ENCODE measurements at places on chromosomes 2 and 18.
A peak's percentile ranks its signal among the peaks of the same experiment; 100 is the strongest.

- no peak for DNase-seq
Observed at GRCh38 chr2:19355014-19355405, 3.4 kb downstream of the OSR1 start.

DNA sequence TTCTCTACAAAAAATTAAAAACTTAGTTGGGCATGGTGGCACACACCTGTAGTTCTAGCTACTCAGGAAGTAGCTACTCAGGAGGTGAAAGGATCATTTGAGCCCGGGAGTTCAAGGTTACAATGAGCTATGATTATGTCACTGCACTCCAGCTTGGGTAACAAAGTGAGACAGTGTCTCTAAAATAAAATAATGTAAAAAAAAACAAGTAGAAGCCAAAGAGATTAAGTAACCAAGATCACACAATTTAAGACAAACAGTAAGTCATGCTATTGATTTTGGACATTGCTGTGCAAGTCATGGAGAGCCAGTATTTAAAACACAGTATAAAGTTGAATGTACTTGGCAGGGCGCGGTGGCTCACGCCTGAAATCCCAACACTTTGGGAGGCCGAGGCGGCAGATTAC lies 20.5 kb downstream of the ITSN2 start:
- DNase-seq = no peak

DNA sequence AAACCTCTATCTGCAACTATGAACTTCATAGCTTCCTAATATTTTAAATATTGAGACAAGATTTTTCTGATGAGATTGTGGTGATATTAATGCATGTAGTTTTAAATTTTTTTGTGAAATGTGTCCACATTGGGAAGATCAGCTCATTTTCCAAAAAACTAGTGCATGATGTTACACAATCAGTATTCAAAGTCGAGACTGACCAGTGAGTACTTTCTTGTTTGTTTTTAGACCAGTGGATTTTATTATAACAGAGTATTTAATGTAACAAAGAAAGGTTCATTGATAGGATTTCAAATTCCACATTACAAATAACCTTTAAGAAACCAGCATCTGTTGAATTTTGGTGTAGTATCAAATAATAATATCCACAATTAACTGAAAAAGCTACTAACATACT lies 99.3 kb downstream of the TTC27 start:
- DNase-seq = no peak

GRCh38 chr2:217510771-217511291 lies 492.0 kb downstream of the TNS1 start:
- DNase-seq = peak; percentile 84

DNA sequence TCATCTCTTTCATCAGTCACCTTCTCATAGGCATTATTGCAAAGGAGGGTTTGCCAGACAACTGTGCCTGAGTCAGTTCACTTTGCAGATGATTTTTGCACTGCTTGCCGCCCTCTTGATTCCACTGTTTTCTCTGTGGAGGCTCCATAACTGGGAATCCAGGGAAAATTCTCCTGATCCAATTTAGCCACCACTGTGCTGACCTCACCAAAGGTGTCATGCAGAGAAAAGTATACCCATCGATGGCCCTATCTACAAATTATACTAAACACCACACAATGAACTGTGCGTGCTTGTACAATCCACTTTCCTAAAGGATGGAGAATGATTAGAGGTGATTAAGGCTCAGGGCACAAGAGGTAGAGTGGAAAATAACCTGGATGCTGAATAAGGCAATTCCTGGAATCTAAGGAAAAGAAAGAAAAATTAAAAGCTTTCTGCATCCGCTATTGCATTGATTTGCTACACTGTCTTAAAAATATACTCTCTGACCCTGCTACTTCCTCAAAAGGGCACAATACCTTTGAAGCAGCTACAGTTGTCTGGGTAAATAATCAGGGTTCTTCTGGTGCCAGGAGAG lies 409.4 kb downstream of the RIT2 start:
- no peak for DNase-seq

- DNase-seq = peak; percentile 30
Observed at GRCh38 chr18:12911025-12911928, 27.2 kb upstream of the PTPN2 start.

GRCh38 chr2:128217671-128218070 lies 101.0 kb downstream of the HS6ST1 start:
- no peak for DNase-seq

DNA sequence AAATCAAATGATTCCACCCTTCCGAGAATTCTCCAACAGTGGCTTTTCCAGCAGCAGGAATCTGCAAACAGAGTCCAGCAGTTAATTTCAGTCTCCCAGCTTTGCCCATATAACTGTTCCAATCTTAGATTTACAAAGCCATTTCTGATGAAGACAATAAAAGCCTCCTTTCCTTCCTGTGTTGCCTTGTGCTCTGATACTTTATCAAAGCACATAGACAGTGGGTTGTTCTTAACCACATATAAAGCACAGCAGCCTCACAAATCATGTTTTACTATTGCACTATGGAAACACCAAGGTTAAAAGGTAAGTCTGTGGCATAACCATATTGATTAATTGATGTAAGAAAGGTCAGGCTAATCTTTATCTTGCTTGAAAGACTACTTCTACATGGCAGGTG lies 89.8 kb upstream of the MMADHC start:
- DNase-seq = no peak

GRCh38 chr18:41396861-41397260 lies 558.2 kb upstream of the PIK3C3 start:
- no peak for DNase-seq

DNA sequence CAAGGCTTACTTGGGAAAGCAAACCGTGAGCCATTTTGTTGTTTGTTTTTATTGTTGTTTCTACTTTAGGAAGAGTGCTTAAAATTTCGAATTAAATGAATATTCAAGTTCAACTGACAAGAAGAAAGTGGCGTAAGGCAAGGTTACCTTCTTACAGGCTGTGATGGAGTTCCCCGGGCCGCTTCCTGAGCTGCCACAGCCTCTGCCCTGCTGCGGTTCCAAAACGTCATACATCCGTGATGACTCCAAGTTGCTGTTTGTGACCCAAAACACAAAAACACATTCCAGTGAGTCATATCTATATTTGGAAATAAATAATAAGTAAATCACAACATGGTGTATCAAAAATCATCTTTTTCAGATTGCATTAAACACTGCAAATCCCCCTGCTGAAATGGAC lies 49.7 kb downstream of the SPHKAP start:
- DNase-seq = no peak

DNA sequence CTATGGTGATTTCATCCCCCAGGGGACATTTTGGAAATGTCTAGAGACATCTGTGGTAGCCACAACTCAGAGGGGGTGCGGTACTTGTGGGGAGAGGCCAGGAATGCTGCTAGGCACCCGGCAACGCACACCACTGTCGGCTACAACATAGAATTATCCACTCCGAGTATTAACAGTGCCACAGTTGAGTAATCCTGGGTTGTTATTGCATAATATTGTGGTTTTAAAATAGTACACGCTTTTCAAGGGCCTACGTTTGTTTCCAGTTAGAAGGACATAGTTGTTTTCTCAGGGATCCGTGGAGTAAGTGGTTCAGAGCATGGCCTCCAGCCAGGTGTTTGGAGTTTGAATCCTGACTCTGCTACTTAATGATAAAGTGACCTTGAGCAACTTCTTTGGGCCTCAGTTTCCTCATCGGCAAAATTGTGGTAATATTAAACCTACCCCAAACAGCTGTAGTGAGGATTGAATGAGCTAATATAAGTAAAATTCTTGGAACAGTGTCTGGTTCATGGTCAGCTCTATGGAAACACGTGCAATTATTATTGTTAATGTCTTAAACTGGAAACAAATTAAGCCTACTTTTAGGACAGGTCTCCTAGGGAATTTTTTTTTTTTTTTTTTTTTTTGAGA lies 24.5 kb downstream of the CYP27A1 start:
- peak; percentile 97 for DNase-seq

GRCh38 chr2:218342837-218343236 lies 13.8 kb upstream of the CATIP start:
- DNase-seq = no peak

DNA sequence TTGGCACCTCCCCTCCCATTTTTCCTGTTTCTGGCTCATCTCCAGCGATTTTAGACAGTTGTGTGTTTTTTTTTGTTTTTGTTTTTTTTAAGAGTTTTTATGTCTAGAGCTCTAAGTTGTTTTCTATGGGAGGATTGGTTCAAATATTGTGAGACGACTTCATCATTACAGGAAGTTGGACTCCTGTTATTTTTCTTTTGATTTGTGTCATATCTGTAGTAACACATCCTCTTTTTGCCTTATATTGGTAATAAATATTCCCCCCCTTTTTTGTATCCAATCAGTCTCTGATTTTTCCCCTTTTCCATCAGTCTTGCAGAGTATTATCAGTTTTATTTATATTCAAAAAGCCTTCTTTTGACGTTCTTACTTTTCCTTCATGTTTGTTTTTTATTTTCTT lies 89.0 kb downstream of the KIAA1328 start:
- no peak for DNase-seq

- no peak for DNase-seq
Observed at GRCh38 chr2:191467113-191467512, 210.8 kb upstream of the NABP1 start.

- no peak for DNase-seq
Observed at GRCh38 chr18:24378598-24378997, 19.0 kb downstream of the OSBPL1A start.

DNA sequence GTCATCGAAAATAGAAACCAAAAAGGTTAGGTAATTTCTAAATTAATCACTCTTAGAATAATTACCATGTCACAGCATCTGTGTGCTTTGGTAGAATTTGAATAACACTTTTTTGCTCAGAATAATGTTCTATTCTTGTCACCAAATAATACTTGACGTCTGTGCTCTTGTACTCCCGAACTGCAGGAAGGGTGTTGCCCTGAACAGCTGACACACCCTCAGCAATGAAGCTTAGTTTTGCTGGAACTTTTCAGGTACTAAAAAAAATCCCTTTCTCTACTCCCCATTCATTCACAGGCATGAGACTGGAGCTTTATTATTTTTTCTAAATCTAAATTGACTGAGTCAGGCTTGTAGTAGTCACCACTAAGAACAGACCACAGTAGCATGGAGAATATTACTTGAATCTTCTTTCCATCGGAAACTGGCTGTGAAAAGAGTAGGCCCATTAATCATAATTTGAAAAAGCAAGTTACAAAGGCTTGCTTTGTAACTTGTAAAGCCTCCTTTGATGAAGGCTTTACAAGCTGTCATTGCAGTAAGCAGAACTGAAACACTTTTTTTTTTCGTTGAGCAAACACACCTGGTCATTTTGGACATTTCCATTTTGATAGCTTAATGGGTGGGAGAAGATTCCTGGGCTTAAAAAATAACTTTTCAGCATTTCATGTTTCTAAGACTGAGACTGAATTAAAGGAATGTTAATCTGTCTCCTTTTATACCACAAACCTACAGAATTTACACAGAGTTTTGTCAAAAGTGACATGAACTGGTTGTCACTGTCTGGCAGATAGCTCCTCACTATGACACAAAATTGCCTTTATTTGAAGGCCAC lies 70.3 kb upstream of the PELI1 start:
- no peak for DNase-seq

GRCh38 chr2:108548208-108549003 lies 14.1 kb downstream of the LIMS1 start:
- no peak for DNase-seq

- no peak for DNase-seq
Observed at GRCh38 chr18:49926106-49926745, 112.9 kb upstream of the ACAA2 start.

DNA sequence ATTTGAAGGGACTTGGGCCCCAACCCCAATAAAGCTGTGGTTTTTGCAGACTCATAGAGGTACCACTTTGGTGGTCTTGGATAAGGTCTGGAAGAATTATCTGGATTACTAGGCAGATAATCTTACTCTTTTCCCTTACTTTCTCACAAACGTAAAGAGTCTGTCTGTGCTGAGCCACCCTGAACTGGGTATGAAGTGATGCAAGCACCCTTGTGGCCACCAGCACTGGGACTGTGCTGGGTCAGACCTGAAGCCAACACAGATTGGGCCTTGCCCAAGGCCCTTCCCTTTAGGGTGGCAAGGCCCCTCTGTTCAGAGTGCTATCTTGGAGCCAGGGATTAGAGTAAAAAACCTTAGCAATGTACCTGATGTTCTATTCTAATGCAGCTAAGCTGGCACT lies 827.0 kb upstream of the RAB6C start:
- no peak for DNase-seq

- no peak for DNase-seq
Observed at GRCh38 chr2:134312482-134312881, 58.6 kb downstream of the MGAT5 start.

GRCh38 chr2:28271231-28271918 lies 121.3 kb upstream of the FOSL2 start:
- no peak for DNase-seq

DNA sequence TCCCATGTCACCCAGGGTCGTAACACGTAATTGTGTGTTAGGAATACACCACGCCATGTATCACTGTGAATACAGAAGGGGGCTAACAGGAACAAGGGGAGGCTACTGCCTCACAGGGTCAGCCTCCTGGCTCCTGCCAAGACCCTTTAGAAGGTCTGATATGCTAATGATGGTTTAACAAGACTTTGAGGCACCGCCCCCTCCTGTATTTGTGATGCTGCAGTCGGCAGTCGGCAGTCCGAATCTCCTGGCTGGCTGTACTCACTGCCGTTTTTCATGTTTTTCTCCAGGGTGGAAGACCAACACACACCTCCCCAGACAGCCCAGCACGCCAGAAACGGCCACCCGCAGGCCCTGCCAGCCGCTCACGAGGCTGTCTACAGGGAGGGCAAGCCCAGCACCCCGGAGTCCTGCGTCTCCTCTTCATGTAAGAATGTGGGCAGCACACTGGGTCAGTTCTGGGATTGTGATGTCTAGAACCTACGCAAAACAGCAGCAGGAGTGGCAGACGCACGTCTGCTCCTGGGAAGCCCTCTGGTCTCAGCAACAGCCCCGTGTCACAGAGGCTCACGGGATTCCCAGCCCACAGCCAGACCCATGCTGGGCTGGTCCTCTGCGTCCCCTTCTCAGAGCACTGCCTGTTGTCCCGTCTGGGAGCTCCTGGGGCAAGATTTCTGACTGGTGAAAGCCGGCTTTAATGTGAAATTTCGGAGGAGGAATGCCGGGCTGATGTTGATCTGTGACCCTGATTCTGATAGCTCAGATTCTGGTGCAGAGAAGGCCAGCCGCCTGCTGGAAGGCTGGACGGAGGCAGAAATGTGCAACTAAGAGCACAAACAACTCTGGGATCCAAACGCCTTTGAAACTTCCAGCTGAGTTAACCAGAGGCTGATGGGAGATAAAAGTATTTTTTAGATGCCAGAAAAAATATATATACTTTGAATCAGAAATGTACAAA lies 39.7 kb upstream of the B3GNT7 start:
- no peak for DNase-seq

DNA sequence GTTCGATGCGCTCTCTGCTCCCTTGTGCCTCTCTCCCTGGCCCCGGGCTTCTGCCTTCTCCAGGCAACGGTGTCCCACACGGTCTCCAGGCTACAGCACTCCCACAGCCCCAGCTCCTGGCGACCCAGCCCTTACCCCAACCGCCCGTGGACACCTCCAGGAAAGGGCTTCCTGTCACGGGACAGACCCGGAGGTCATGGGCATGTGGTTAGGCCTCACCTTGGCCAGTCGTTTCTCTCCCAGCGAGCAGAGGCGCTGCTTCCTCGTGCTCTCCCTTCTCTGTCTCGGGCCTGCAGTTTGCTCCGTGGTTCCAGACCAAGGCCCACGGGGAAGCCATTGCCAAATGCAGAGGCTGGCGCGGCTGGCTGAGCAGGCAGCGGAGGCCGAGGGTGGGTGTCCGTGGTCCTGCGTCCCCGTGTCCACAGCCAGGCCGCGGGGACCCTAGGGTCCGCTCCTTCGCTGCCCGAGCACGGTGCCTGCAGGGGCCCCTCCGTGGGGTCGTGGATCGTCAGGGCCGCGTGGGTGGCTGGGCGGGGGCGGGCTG lies 61.0 kb upstream of the IL1RL1 start:
- no peak for DNase-seq

GRCh38 chr2:239388236-239389151 lies 12.3 kb downstream of the HDAC4 start:
- no peak for DNase-seq

Data from AG08395 (cell line).